Cardiac muscle cell (in vitro differentiated cells and primary cell): ENCODE measurements at places on chromosomes 3 and 15. TPM values are rescaled to one million over a fixed set of nuclear protein-coding genes. Genes with fewer than 3 reads are reported as not detected.

GOLGA6L7 gene
- not detected in 2 replicates for total RNA-seq

IQCF5 gene
- total RNA-seq: not detected in 2 replicates

ESYT3 gene
- total RNA-seq: 0.95 and 6.3 TPM in 2 replicates

STAC gene
- 16.6 and 24.9 TPM in 2 replicates for total RNA-seq

DNA sequence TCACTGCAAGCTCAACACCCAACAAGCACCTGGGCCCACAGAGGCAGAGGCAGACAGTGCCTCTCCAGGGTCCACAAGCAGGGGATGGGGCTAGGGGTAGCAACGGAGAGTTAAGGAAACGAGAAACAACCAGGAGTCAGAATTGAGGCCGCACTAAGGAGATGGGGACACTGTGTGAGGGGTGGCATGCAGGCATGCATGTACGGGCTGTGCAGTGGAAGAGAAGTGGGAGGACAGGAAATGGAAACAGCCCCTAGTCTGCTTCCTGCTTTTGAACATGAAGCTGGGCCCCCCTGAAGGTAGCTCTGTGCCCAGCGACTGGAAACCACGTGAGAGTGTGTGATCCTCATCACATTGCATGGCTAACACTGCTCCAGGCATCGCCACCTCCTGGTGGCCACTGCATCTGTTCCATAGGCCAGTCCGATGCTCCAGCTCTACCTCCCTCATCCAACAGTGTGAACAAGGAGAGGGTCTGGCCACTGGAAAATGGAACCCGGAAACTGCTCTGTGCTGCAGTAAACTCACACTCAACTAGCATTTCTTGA, 44.0 kb downstream of the XXYLT1 start:
- DNase-seq: peak; percentile 47

- DNase-seq: no peak
These were observed 67.6 kb downstream of the CHAC1 start for GRCh38 chr15:41020829-41021228.

- DNase-seq: peak; percentile 92
These were observed 3.3 kb upstream of the NR2F2 start for GRCh38 chr15:96327155-96327741.

DNA sequence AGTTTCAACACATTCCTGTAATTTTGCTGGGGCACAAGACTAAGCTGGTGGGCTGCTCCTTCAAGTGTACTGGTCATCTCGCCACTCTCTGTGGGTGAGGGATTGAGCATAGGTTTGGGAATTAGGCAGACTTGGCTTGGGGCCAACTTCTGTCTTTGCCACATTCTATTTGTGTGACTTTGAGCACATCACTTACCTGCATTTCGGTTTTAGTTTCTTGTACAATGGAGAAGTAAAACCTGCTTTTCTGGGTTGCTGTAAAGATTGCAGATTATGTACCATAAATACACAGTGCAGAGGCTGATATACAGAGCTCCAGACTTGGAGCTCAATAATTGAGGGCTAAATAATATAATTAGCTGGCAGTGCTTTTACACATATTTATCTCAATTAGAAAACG, 162.1 kb downstream of the C3orf38 start:
- DNase-seq: no peak
